Foreskin melanocyte (primary cell): ENCODE measurements at places on chromosomes 13 and 19.
A peak's percentile ranks its signal among the peaks of the same experiment; 100 is the strongest.

- DNase-seq = no peak
These were observed 938.3 kb upstream of the PCDH9 start for GRCh38 chr13:68168448-68168847.

- peak; percentile 87 for DNase-seq
These were observed 129.3 kb upstream of the SERP2 start for GRCh38 chr13:44244288-44244687.

- no peak for DNase-seq
These were observed 211.2 kb upstream of the RXFP2 start for GRCh38 chr13:31528176-31528575.

- no peak for DNase-seq
These were observed at the start of gene MISP for GRCh38 chr19:750640-751423. MISP (plus strand) TSS chr19:751112; CDS start chr19:756947, 5,835 bp downstream.

DNA sequence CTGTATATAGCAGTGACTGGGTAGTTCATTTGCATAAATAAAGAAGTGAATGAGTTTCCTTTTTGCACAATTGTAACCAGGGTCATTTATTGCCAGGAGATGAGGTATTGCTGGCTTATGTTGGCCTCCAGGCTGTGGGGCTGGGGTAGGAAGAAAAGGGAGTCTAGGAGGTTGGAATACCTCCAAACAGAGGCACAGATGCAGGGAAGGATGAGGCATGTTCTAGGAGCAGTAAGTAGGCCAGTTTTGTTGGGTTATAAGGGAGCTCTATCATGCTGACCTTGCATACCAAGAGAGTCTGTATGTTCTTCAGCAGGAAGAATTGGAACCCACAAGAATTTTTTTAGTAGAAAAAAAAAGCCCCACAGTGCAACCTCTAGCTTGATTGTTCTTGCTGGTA lies 17.2 kb upstream of the CYSLTR2 start:
- no peak for DNase-seq

GRCh38 chr13:66886264-66886663 lies 343.9 kb downstream of the PCDH9 start:
- no peak for DNase-seq

- no peak for DNase-seq
These were observed 11.9 kb upstream of the ZNF675 start for GRCh38 chr19:23698711-23699520.

DNA sequence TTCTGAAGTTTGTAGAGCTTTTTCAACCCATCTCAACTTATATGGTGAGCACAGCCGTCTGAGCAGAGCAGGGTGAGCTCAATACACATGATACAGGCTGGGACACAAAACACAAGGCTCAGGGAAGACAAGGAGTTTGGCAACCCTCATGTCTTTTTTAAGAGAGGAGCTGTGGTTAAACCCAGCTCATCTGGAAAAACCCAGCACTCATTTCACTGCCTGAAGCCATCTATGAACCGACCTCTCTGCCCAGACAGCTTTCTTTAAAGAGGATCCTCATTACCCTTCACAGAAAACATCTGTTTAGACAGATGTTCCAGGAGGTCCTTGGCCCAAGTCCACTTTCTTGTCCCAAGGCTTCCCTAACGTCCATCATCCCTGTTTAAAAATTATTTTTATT lies 170.0 kb upstream of the TSHZ3 start:
- no peak for DNase-seq

DNA sequence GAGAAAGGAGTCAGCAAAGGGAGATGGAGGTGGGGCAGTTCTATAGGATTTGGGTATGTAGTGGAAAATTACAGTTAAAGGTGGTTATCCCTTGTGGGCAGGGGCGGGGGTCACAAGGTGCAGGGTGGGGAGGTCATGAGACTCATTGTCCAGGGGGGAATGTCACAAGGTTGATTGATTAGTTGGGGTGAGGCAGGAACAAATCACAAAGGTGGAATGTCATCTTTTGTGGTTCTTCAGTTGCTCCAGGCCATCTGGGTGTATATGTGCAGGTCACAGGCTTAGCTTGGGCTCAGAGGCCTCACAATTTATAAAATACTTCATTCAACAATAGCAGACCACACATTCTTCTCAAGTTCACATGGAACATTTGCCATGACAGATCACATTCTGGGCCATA lies 109.6 kb downstream of the ATP11A start:
- DNase-seq = no peak

GRCh38 chr13:24680258-24680920 lies at the start of gene ATP12A:
ATP12A (plus strand) TSS chr13:24680408; CDS start chr13:24680744, 336 bp downstream.
- DNase-seq = no peak

- DNase-seq = no peak
These were observed 568 bp downstream of the ATP11A start for GRCh38 chr13:112690283-112690929.

DNA sequence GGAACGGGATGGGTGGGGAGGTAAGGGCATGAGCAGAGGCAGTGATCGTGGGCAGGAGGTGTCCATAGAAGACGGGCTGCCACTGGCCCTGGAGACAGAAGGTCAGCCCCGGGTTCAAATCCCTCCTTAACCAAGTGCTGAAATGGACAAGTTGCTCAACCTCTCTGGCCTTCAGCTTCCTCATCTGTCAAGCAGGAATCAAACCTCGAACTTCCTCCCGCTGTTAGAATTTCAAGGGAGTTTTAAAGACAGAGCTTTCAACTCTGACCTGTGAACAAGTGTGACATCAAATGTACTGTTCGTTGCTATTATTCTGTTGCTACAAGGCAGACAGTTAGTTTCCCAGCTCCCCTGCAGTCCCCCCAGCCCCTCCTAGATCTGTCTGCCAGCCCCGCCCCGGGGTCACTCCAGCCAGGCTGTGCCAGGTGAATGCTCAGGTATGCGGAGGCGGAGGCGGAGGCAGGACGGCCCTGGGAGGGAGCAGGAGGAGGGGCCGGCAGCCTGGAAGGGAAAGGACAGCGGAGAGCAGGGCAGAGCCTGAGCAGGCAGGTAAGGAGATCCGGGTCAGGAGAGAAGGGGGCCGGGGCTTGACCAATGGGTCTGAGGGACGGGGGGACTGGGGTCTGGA lies at the start of gene EPS8L1:
Gene EPS8L1 (plus strand): TSS at position 499 of the 628 bp plus-strand sequence. CDS start 576 bp downstream, outside the sequence.
- DNase-seq = no peak

DNA sequence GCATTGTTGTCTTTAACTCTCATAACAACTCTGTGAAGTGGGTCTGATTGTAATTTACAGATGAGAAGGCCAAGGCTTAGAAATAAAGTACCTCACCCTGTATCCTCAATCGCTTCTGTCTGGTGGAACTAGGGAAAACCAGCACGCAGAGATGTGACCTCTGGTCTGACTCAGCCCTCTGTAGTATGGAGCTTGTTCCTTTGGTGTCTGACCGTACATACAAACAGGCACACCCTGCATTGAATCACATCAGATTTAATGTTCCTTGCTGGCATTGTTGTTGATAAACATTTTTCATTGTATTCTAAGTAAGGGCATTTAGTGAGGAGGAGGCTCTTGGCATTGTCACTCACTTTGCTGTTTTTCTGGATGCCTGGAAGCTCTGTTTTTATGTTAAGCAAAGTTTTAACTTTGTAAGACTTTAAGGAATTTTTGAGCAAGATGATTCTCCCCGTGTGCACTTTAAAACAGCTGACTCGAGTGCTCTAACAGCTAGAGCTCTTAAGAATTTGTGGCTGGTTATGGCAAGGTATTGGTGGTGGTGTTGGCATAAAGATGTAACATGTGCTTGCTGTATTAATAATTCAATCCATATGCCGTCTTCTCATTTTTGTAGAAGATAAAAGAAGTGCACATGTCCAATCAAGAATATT lies 89.0 kb upstream of the SPATA13 start:
- no peak for DNase-seq

DNA sequence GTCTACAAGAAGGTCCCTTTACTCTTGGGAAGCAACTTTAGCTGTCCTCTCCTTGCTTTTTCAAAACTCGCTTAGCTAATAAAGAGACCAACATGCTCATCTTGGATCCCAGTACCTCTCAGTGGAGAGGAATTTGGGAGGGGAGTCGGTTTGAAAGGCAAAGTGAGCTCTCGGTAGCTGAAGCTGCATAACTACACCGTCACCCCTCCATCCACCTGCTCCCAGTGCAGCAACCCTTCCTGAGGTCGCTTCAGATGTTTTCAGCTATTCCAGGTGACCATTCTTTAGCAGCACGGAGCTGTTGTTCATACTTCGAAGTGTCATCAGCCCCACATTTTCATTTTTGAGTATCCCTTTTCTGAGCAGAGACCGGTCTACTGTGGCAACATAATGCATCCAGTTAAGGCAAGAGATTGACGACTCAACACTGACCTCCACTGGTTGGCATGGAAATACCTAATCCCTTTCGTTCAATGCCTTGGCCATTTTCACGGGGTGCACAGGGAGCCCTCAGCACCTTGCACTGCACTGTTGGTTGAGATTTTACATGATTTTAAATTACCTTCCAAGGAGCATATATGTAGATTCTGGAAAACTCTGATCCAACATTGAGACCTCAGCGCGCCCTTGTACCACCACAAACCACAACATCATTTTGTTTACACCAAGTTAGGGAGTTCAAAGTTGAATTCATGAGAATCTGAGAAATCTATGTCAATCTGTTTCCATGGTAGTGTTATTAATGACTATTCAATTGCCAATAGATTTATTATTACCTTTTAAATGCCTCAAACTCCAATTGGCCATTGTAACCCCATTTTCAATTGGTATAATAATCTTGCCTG lies 42.2 kb downstream of the DLEU7 start:
- DNase-seq = peak; percentile 64

- DNase-seq = no peak
These were observed 634.7 kb downstream of the PCDH17 start for GRCh38 chr13:58266271-58266670.

DNA sequence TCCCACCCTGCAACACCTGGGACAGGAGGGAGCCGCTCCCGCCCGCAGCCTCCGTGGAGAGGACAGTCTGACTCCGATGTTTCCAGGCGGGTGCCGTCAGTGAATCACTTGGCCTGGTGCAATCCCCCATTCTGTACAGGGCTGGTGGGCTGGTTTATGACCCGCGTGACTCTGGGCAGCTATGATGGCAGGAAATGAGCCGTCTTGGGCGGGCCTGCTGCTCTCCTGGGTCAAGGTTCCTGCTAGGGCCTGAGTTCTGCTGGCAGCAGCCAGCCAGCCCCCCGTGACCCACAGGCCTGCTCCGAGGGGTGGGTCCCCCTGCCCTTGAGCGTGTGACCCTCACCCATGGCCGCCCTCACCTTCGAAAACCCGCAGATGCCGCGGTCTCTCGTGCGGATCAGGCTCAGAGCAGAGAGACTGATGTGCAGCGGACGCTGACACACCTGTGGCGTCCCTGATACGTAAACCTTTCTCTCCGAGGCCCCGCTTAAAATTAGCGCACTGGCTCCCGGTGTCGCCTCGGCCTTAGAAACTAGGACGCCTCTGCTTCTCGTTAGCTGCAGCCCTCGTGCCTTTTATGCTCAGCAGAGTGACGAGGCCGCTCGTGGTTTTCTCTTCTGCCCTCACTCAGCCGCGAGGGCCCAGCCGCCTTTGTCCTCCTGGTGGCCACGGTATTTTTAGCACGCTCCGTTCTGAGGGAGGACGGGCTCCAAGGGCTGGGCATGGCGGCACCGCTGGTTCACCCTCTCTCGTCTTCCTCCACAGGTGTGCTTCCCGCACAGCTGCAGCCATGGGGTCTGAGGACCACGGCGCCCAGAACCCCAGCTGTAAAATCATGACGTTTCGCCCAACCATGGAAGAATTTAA lies 63.4 kb downstream of the KDM4B start:
- no peak for DNase-seq

DNA sequence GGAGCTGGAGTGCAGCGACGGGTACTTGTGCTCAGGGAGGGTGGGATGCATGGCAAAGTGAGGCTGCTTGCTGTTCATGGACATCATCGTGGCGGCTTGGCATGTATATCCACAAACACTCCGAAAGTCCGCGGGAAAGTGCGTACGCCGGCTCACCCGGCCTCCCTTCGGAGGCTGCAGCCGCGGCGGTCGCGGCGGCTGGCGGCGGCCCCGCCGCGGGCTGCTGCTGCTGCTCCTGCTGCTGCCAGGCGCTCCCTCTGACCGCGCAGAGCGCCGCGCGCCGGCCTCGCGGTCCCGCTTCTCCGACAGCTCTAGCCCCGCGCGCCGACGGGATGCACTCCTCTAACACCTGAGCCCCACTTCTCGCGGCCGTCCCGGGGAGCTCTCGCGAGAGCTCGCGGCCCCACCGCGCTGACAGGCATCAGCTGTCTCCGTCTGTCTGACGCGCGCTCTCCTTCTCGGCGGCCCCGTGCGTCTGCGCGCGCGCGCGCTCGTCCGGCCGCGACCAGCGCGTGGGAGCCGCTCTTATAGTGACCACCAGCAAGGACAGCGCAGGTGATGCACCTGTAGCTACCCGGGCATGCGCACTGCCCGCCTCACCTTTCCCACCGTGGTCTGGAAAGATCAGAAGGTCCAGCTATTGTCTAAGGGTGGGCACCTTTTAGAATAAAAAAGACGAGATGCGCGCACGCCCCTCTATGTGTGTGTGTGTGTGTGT lies at the start of gene POU4F1:
Gene POU4F1 (minus strand): TSS at position 313 of the 718 bp plus-strand sequence. CDS start 226 bp downstream, at position 87.
- no peak for DNase-seq

- DNase-seq = no peak
These were observed 16.8 kb downstream of the FLT1 start for GRCh38 chr13:28478127-28478526.

DNA sequence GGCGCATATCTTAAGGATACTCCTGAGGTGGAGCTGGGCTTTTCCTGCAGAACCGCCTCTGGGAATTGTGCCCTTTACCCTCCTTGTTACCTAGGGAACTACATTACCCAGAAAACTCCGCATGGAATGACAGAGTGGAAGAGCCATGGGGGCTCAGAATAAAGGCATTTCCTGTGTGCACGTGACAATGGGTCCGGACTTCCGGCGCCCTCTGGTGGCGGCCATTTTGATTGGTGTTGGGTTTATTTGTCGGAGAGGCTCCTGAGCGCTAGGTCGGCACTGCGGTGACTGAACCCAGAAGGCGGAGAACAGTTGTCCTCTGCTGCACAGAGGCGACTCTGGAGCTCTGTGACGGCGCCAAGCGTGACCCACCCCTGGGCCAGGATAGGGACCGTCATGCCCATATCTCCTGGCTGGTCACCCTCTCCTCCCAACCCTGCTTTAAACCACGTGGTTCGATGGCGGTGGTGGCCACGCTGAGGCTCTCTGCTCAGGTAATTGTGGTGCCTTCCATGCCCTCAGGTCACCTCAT lies at the start of gene ZNF587B:
Gene ZNF587B (plus strand): TSS at position 229 of the 532 bp plus-strand sequence. CDS start 230 bp downstream, at position 459.
- peak; percentile 80 for DNase-seq

- no peak for DNase-seq
These were observed 59.3 kb downstream of the TNFSF13B start for GRCh38 chr13:108328848-108329247.

DNA sequence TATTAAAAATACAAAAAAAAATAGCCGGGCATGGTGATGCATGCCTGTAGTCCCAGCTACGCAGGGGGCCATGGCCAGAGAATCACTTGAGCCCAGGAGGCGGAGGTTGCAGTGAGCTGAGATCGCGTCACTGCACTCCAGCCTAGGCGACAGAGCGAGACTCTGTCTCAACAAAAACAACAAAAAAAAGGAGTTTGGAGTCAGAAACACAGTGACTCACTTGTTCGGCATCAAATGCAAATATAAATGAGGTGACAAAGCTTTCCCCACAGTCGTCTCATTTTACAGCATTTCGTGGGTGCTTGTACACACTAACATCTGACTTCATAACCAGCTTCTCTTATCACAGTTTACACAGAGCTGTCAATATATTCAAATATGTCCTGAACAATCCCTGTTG lies 11.0 kb downstream of the ZNF665 start:
- DNase-seq = no peak
